ENCODE measurements at places on chromosomes 3 and 15. TPM values are rescaled to one million over a fixed set of nuclear protein-coding genes. Genes with fewer than 3 reads are reported as not detected.

Gene SLCO2A1
- total RNA-seq: not detected

Gene GABRR3
- not detected for total RNA-seq

Gene C2CD4A
- not detected for total RNA-seq

DNA sequence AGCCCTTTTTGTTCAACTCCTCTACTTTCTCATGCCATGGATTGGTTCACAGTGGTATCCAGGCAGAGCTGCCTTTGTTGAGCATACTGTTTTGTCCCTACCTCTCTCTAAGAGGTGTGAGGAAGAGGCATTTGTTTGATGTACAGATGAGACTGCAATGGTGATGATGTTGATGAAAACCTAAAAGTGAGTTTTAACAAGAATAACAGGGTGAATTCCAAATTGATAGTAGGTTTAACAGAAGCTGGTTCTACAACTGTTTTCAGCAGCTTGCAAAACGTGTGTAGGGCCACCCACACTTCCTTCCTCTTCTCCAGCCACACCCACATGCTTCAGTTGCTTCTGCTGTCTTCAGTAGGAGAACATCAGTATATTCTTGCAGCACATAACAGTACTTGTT lies 10.2 kb downstream of the SNRK start:
- peak; percentile 80 for DNase-seq
- no peaks in the 10 kb centered on the region for H3K27me3 ChIP-seq
- peak overlapping the region; percentile 79 for H3K4me3 ChIP-seq
- H3K4me1 ChIP-seq: peaks cover 78% of the 10 kb centered on the region
- peak overlapping the region; percentile 92 for H3K27ac ChIP-seq
- H3K36me3 ChIP-seq: peaks cover 43% of the 10 kb centered on the region

GRCh38 chr3:46627078-46627477 lies 14.8 kb downstream of the FAM240A start:
- H3K27me3 ChIP-seq: peaks cover 11% of the 10 kb centered on the region
- DNase-seq: no peak
- H3K4me3 ChIP-seq: no peak overlapping the region

DNA sequence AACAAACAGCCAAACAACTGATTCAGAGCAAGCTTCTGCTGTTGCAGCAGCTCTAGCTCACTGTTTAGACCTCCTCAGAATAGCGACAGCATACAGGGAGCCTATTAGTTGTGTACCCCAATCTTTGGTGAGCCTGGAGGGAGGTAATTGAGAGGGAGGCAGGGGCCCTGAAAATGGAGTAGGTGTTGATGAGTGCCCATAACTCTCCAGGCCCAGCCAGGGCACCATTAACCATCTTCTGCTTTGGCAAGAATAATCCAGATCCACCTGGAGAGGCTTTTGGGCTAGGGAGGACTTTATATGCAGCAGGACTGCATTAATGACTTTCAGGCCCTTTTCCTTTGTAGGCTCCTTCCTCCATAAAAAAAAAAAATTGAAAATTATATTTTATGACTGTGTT lies 20.9 kb downstream of the PLCL2 start:
- peaks cover 24% of the 10 kb centered on the region for H3K36me3 ChIP-seq
- peaks cover 70% of the 10 kb centered on the region for H3K4me1 ChIP-seq
- H3K27ac ChIP-seq: no peak overlapping the region
- no peak overlapping the region for H3K4me3 ChIP-seq
- DNase-seq: no peak
- no peaks in the 10 kb centered on the region for H3K27me3 ChIP-seq

Gene GOLGA8G
- not detected for total RNA-seq

DNA sequence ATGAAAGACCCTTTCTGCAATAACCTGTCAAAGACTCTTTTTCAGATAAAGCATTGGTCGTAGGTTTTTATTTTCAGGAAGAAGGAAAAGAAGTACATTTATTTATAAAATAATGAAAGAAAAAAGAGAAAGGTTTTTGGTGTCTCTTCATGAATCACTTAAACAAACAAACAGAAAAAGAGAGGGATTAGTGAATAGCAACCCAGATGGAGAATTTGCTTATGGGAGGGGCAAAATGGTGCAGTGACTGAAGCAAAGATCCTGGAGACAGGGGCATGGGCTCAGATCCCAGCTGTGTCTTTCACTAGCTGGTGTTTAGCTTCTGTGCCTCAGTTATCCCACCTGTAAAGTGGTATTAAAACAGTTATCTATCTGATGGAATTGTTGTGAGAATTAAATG lies 78.6 kb upstream of the PFN2 start:
- no peaks in the 10 kb centered on the region for H3K4me1 ChIP-seq
- DNase-seq: no peak
- peaks cover 12% of the 10 kb centered on the region for H3K27me3 ChIP-seq
- H3K36me3 ChIP-seq: no peaks in the 10 kb centered on the region
- no peak overlapping the region for H3K27ac ChIP-seq
